ENCODE measurements at places on chromosomes 7 and 10. TPM values are rescaled to one million over a fixed set of nuclear protein-coding genes. Genes with fewer than 3 reads are reported as not detected.

SAMD9L gene
- total RNA-seq = 7.8 TPM

ABCB1 gene
- 0.57 TPM for total RNA-seq

USP54 gene
- 13.0 TPM for total RNA-seq

OR2A5 gene
- total RNA-seq = not detected

CRHR2 gene
- not detected for total RNA-seq

PRSS2 gene
- total RNA-seq = 0.98 TPM

ADAMTS14 gene
- total RNA-seq = not detected

ZNF92 gene
- total RNA-seq = 15.4 TPM

CALHM3 gene
- total RNA-seq = not detected

ITGB8 gene
- 9.8 TPM for total RNA-seq

FGFBP3 gene
- total RNA-seq = 0.65 TPM

HOXA7 gene
- total RNA-seq = 5.6 TPM

NOM1 gene
- total RNA-seq = 27.6 TPM

OR6B1 gene
- not detected for total RNA-seq

ITPRID1 gene
- total RNA-seq = not detected

UCN3 gene
- not detected for total RNA-seq

TMEM178B gene
- total RNA-seq = not detected

MOGAT3 gene
- total RNA-seq = not detected

NFE2L3 gene
- total RNA-seq = 60.8 TPM

OPN4 gene
- total RNA-seq = not detected

NPC1L1 gene
- not detected for total RNA-seq

TDRD1 gene
- total RNA-seq = not detected

ZNF786 gene
- 7.5 TPM for total RNA-seq

TMEM270 gene
- total RNA-seq = not detected

PPP1R3C gene
- 0.65 TPM for total RNA-seq
